ENCODE measurements at places on chromosomes 13 and 19.
A peak's percentile ranks its signal among the peaks of the same experiment; 100 is the strongest.

- peak; percentile 63 for DNase-seq
Observed at GRCh38 chr19:1590641-1591397, 1.8 kb downstream of the MBD3 start.

GRCh38 chr13:23621316-23621645, 51.1 kb downstream of the TNFRSF19 start:
- DNase-seq = no peak

- no peak for DNase-seq
Observed at GRCh38 chr13:24341439-24341838, 32.1 kb downstream of the C1QTNF9 start.

DNA sequence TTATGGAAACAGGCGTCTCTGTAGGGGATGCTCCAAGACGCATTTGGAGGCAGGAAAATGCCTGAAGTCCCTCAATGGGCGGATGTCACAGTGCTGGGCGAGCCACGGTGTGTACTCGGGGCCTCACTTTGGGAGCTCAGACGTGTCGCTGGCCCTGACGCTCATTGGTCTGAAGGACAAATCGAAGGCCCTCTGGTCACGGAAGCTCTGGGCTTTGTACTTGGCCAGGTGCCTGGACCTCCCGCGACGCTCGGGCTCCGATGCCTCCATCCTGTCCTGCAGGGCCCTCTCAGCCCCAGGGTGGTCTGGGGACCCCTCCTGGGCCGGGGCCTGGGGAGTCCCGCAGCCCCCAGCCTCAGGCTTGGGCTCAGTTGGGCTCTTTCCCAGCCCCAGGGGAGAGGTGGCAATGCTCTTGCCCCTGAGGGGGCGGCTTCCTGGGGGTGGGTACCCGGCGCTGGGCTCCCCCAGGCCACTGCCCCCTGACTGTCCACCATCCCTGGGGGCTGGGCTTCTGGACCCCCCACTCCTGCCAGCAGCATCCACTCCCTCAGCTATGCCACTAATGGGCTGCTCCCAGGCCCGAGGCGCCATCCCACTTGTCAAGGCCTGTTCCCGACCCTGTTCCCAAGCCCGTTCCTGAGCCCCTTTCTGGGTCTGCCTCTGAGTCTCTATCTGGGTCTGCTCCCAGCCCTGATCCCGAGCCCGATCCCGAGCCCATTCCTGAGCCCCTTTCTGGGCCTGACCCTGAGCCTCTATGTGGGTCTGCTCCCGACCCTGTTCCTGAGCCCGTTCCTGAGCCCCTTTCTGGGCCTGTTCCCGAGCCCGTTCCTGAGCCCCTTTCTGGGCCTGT, 39.5 kb upstream of the GRTP1 start:
- DNase-seq = no peak

DNA sequence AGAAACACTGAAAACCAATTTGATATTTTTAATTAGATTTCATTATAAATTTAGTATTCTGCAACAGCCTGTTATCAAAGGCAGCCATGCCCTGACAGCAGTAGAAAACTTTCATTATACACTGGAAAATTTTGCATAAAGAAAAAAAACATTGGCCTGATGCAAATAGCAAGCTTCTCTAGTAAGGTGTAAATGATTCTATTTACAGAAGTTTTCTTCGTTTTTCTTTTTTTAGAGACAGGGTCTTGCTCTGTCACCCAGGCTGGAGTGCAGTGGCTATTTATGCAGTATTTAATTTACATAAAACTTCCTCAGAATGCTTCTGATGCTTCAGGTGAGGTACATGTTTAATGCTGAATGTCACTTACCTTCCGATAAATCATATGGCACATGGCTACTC, 67.0 kb downstream of the ABCC4 start:
- no peak for DNase-seq

GRCh38 chr13:99376924-99377323, 69.7 kb upstream of the GPR183 start:
- DNase-seq = peak; percentile 18

DNA sequence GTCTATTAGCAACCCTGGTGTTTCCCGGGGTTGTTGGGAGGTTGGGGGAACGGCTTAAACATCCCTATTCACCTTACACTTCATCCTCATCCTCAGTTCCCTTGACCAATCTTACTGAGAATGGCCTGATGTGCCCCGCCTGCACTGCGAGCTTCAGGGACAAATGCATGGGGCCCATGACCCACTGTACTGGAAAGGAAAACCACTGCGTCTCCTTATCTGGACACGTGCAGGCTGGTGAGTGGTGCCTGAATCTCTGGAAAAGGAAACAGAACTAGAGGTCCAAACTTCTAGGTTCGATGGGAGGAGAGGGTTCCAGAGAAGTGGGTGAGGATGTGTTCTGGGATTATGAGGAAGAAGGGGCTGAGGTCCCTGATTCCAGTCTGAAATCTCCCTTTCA, 5.9 kb downstream of the PINLYP start:
- DNase-seq = no peak

- DNase-seq = no peak
Observed at GRCh38 chr19:42335374-42335936, 10.0 kb downstream of the MEGF8 start.

DNA sequence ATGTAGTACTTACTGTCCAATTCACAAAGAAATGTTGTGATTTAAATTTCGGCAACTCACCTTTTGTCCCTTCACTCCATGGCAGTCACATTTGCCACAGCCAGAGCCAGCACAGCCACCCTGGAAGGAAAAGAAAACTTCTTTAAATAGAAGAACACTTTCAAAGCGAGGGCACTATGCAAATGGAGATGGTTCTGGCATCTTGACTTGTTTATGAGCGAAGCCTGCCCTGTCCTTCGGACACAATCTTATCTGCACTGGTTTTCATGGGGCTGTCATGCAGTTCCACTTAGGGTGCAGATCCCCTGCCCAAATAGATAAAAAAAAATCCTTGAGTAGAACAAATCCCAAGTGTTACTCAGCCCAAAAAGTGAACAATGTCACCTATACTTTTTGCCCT, 64.3 kb downstream of the COL4A1 start:
- no peak for DNase-seq

- DNase-seq = no peak
Observed at GRCh38 chr13:77222909-77223308, 104.0 kb downstream of the MYCBP2 start.

DNA sequence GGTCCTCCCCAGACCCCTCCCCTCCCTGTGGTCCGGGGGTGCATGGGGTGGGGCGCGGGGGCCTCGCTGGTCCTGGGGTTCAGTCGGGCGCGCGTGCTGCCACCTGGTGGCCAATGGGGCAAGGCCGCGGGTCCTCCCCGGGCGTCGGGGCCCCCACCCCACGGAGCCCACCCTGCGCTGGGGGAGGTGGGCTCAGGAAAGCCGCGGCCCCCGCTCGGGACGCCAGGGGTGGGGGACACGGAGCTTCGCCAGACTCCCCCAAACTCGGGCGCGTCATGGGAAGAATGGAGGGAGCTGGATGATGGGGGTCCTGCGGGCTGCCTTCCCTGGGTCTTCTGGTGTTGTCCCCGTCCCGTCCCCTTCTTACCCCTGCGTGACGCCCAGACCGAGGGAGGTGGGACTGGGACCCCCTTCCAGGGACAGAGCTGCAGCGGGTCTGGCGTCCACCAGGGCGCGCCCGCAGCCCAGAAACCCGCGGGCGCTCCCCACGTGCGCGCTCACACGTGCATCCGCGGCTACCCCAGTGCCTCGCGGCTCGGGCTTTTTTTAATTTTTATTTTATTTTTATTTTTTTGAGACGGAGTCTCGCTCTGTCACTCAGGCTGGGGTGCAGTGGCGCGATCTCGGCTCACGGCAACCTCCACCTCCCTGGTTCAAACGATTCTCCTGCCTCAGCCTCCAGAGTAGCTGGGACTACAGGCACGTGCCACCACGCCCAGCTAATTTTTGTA, 19.8 kb upstream of the TCF3 start:
- peak; percentile 79 for DNase-seq

- peak; percentile 76 for DNase-seq
Observed at GRCh38 chr19:17522988-17523872, 11.8 kb downstream of the PGLS start.

- DNase-seq = no peak
Observed at GRCh38 chr19:30662211-30662861, 290.2 kb downstream of the ZNF536 start.

DNA sequence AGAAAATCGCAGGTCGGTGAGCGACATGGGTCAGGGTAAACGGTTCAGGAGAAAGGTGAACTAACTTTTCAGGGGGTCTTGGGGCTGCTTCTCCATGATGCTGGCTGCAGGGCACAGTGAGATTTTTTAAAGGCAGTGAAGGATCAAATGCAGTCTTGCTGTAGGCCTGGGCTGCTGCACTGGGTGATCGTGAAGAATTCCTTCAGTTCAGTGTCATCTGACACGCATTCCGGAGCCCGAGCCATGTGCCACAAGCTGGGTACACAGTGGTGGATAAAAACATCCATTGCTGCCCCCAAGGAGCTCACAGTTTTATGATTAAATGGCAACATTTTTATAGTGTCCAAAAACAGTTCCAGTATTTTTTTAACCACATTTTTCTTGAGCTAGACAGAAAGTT, 56.3 kb upstream of the GPR12 start:
- DNase-seq = no peak

- no peak for DNase-seq
Observed at GRCh38 chr13:26614721-26615120, 57.2 kb downstream of the WASF3 start.

GRCh38 chr13:36421447-36421846, 10.8 kb upstream of the CCNA1 start:
- no peak for DNase-seq

- DNase-seq = no peak
Observed at GRCh38 chr13:98942997-98943396, 34.9 kb downstream of the DOCK9 start.

DNA sequence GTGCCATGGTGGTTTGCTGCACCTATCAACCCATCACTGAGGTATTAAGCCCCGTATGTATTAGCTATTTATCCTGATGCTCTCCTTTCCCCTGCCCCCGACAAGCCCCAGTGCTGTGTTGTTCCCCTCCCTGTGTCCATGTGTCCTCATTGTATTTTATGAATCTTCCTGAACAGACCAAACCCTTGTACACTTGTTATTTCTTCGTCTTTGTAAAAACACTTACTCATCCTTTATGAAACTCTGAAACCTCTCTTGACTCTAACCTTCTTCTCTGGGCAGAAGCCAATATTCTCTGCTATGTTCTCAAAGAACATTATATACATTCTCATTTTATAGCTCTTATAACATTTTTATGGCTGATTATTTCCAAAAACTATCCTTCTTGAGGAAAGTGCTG, 746.9 kb downstream of the EFNB2 start:
- no peak for DNase-seq

DNA sequence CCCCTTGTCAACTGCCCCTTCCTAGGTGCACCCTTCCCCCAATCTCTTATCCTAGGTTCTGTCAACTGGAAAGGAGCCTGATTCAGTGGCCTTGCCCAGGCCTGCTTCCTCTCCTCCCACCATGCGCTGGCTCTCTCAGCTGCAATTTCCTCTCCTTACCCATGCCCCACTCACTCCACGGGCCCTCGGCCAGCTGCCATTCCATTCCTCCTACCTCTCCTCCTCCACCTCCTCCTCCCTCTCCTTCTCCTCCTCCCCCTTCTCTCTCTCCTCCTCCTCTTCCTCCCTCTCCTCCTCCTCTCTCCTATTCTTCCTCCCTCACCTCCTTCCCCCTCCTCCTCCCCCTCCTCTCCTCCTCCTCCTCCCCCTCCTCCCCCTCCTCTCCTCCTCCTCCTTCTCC, 9.6 kb upstream of the TIMM44 start:
- no peak for DNase-seq

DNA sequence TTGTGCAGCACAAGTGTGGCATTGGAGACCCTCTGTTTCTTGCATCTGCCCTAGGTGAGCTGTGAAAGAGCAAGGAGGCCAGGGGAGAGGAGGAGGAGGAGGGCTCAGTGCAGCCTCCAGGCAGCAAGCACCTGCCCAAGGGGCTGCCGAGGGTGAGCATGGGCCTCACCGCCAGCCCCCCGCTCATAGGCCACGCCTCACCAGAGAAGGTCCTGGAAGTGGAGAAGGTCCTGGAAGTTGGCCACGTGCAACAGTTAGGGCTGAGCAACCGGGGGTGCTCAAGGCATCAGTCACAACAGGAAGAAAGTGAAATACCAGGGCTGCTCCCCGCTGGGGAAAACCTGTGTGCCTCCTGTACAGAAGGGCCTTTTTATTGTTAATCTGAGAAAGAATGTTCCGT, 168.9 kb downstream of the TEX29 start:
- DNase-seq = no peak

GRCh38 chr13:86541461-86541860, 742.2 kb upstream of the SLITRK6 start:
- no peak for DNase-seq

Data from activated T-cell treated with anti-CD3 and anti-CD28 coated beads, Interleukin-2, amount 50 U/mL, for 48 hours (primary cell).